Mononuclear cell (primary cell): ENCODE measurements at places on chromosomes 4 and X. TPM values are rescaled to one million over a fixed set of nuclear protein-coding genes. Genes with fewer than 3 reads are reported as not detected.

SPANXN4 gene
- total RNA-seq: not detected

GRPR gene
- 0.21 TPM for total RNA-seq

RPL36A gene
- 245 TPM for total RNA-seq

HPSE gene
- 9.4 TPM for total RNA-seq

FGA gene
- not detected for total RNA-seq

MPP1 gene
- 80.9 TPM for total RNA-seq

CBR4 gene
- total RNA-seq: 3.1 TPM

SSX4 gene
- not detected for total RNA-seq

HERC5 gene
- total RNA-seq: 12.0 TPM

SPATA18 gene
- 0.42 TPM for total RNA-seq

VCX2 gene
- total RNA-seq: not detected
